ENCODE measurements at places on chromosomes 12 and 14.

GRCh38 chr12:89661706-89662330 lies 46.8 kb downstream of the ATP2B1 start:
- no peak for DNase-seq

DNA sequence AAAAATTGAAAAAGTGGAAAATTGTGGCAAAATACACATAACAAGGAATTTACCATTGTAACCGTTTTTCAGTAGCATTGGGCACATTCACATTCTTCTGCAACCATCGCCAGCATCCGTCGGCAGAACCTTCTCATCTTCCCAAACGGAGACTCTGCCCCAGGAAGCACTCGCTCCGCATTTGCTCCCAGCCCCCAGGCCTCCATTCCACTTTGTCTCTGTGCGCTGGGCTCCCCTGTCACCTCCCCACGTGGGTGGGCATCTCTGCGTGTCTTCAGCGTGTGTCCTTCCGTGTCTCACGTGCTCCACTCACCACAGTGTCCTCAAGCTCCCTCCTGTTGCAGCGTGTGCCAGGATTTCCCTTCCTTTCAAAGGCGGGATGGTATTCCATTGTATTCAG lies 9.9 kb downstream of the GPR132 start:
- no peak for DNase-seq

DNA sequence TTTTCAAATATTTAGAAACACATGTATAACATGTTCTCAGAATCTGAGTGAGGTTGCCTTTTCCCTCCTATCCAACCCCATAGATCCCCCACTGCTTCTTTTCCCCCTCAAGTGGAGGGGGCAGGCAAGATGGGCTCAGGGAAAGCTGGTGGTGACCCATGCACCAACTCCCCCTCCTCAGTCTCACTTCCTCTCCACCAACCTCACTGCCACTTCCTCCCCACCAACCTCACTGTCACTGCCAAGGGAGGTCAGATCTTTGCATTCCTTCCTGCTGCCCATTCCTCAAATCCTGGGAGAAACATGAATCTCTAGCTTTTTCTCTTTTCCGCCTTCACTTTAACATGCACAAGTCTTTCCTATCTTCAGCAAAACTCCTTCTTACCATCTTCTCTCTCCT lies 48.7 kb downstream of the SPTB start:
- no peak for DNase-seq

- DNase-seq = no peak
Observed at GRCh38 chr12:96044943-96045290, 9.5 kb upstream of the LTA4H start.

DNA sequence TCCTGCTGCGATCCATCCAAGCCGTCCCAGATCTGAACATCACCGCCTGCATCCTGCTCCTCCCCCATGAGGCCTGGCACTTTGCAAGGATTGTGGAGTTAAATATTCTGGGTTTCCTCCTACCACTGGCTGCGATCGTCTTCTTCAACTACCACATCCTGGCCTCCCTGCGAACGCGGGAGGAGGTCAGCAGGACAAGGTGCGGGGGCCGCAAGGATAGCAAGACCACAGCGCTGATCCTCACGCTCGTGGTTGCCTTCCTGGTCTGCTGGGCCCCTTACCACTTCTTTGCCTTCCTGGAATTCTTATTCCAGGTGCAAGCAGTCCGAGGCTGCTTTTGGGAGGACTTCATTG lies 8.2 kb downstream of the BDKRB1 start:
- DNase-seq = no peak

- DNase-seq = no peak
Observed at GRCh38 chr14:65318636-65319506, 93.7 kb upstream of the FUT8 start.

DNA sequence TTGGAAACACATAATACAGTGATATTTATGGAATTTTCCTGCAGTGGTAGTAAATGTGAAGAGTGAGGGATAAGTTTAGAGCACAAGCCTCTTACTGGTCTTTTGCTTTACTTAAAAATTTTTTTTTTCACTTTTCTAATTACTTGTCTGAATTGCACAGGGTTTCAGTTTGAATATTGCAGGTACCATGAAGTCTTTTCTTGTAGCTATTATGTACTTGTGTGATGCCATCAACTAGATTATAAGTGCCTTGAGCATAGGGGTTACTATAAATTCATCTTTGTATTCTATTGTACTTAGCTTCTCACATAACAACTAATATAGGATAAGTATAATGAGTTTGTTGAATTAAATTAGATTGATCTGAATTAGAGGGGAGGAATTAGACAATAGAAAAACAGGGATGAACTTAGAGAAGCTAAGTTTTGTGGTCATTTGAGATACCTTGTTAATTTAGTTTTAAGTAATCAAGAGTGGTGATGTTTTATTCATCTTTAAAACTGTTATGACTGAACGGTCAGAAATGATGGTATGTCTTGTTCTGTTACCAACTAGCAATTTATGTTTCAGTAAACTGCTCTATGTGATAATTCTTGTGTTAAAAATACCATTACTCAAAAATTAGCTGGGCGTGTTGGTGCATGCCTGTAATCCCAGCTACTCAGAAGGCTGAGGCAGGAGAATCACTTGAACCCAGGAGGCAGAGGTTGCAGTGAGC lies 42.1 kb downstream of the CCDC91 start:
- no peak for DNase-seq
